Activated naive CD8-positive, alpha-beta T cell treated with anti-CD3 and anti-CD28 coated beads for 36 hours (primary cell): ENCODE measurements at places on chromosomes 3 and 15. TPM values are rescaled to one million over a fixed set of nuclear protein-coding genes. Genes with fewer than 3 reads are reported as not detected.
A peak's percentile ranks its signal among the peaks of the same experiment; 100 is the strongest.

GRCh38 chr3:148718982-148719862 lies 21.5 kb downstream of the AGTR1 start:
- no peak overlapping the region for H3K4me3 ChIP-seq
- DNase-seq: no peak
- no peaks in the 10 kb centered on the region for H3K36me3 ChIP-seq
- no peaks in the 10 kb centered on the region for H3K27me3 ChIP-seq
- no peak overlapping the region for H3K27ac ChIP-seq
- no peaks in the 10 kb centered on the region for H3K4me1 ChIP-seq

The FAM81A gene
- 1.3 TPM for total RNA-seq

- DNase-seq: no peak
- H3K36me3 ChIP-seq: no peaks in the 10 kb centered on the region
- H3K4me3 ChIP-seq: no peak overlapping the region
- H3K27ac ChIP-seq: no peak overlapping the region
These were observed 344.2 kb upstream of the PPP2R3A start for GRCh38 chr3:135621184-135621920.

GRCh38 chr15:82681371-82681770 lies 28.3 kb downstream of the AP3B2 start:
- no peak overlapping the region for H3K27ac ChIP-seq
- peaks cover 4% of the 10 kb centered on the region for H3K27me3 ChIP-seq
- DNase-seq: no peak
- H3K4me3 ChIP-seq: peak overlapping the region; percentile 88
- H3K4me1 ChIP-seq: peaks cover 10% of the 10 kb centered on the region

The TIPIN gene
- 78.7 TPM for total RNA-seq
